Activated CD4-positive, alpha-beta T cell treated with anti-CD3 and anti-CD28 coated beads, Interleukin-2, amount 10 ng/mL, durations not matched to agents 7 days and 5 days (primary cell): ENCODE measurements at places on chromosomes 11 and 22. TPM values are rescaled to one million over a fixed set of nuclear protein-coding genes. Genes with fewer than 3 reads are reported as not detected.

DNA sequence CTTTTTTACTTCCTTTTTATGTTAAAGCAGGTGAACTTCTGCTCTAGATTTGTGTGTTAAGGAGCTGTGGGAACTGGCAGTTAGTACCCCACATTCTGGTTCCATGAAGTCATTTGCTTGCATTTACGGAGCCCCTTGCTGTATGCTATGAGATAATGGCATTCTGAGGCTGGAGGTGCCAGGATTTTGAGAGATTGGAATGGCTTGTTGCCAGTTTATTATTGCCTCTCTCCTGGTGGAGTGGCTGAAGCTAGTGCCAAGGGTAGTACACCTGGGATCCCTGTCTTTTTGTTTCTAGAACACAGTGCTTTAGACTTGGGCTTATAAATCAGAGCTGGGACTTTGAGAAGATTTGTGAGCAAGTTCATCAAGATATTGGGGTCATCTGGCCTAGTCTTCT, 73.8 kb downstream of the STIM1 start:
- no peak for DNase-seq

GRCh38 chr11:3153291-3153861, 11.7 kb downstream of the OSBPL5 start:
- DNase-seq = no peak

DNA sequence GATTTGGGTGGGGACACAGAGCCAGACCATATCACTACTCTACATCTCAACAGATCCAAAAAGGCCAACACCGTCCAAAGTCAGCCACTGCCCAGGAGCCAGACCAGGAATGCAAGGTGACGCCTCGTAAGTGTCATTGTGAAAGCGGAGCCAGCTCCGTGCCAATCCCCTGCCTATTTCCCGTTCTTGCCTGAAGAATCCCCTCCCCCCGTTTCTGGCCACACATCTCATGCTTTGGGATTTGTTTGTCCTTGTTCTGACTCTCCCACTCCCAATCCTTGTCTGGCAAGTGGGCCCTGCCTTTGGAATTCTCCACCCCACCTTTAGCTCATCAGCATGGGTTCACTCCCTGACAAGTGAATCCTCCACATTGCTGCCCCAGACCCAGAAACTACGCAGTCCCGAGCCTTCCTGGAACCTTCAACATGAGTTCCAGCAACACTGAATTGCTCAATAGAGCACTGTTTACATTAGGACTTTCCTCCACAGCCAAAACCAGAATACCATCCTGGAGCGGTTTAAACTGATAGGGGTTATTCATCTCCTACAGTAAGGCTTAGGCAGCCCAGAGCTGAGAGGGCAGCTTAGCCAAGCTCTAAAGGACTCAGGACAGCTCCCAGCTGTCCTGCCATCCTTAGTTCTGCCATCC, 6.0 kb upstream of the SLC35C1 start:
- DNase-seq = no peak

The LSP1 gene
- total RNA-seq = 687 TPM

DNA sequence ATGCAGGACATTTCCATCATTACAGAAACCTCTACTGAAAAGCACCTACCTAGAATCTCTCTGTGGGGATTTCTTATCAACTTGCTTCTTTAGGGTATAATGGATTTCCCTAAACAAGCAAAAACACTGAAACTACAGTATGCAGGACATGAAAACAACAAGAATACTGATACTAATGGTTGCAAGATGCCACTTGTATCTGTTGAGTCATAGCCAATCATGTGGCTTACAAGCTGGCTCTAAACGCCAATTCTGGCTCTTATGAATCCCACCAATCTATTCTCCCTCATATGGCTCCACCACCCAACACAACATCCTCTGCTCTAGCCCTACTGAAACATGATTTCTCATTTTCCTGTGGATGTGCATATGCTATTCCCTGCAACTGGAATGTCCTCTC, 22.6 kb downstream of the TENM4 start:
- no peak for DNase-seq

The TENM4 gene
- total RNA-seq = not detected
